ENCODE measurements at places on chromosomes 1 and 21.

GRCh38 chr1:84842748-84843231 lies 50.2 kb downstream of the LPAR3 start:
- DNase-seq: no peak

- no peak for DNase-seq
Observed at GRCh38 chr1:183313063-183313462, 105.1 kb downstream of the NMNAT2 start.

GRCh38 chr1:74971982-74972381 lies 162.2 kb upstream of the LHX8 start:
- no peak for DNase-seq

GRCh38 chr1:177122461-177123251 lies 41.9 kb downstream of the ASTN1 start:
- DNase-seq: no peak

GRCh38 chr1:52928015-52928404 lies 934 bp downstream of the SCP2 start:
- no peak for DNase-seq

- no peak for DNase-seq
Observed at GRCh38 chr1:166193057-166193698, 26.4 kb upstream of the FAM78B start.

DNA sequence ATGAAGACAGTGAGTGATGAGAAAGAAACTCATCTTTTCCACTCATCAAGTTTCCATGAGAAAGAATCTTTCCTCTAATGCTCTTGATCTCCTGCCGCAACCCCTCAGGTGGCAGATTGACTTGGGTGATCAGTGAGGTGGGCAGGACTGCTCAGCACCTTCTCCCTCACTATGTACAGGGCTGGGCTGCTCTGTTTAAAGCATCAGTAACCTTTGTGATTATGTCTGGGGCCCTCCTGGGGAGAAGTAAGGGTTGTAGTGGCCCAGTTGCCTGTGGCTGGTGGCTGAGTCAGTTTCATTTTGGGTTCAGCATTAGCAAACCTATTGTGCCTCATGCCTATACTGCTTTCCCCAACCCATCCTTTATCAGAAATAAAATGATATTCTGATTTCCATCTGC lies 366.0 kb downstream of the TTLL7 start:
- no peak for DNase-seq

DNA sequence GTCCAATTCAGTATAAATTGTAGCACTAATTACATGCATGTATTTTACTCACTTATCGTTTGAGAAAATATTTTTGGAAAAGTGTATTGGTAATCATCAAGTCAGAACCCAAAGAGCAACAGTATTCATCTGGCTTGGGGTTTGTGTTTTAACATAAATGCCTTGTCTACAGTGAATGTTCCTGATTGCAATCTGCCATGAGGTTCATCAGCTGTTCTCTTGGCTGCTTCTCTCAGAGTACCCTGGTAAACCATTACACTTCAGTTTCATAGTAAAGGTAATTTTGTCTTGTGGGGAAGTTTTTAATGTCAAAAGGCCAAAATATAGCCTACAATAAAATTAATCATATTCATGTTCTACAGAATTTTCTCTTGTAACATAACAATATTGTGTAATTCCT lies 150.3 kb downstream of the IFI44 start:
- no peak for DNase-seq

DNA sequence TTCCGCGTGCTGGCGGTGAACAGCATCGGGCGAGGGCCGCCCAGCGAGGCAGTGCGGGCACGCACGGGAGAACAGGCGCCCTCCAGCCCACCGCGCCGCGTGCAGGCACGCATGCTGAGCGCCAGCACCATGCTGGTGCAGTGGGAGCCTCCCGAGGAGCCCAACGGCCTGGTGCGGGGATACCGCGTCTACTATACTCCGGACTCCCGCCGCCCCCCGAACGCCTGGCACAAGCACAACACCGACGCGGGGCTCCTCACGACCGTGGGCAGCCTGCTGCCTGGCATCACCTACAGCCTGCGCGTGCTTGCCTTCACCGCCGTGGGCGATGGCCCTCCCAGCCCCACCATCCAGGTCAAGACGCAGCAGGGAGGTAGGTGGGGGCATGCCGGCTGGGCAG lies 58.8 kb upstream of the KDM4A start:
- DNase-seq: no peak

DNA sequence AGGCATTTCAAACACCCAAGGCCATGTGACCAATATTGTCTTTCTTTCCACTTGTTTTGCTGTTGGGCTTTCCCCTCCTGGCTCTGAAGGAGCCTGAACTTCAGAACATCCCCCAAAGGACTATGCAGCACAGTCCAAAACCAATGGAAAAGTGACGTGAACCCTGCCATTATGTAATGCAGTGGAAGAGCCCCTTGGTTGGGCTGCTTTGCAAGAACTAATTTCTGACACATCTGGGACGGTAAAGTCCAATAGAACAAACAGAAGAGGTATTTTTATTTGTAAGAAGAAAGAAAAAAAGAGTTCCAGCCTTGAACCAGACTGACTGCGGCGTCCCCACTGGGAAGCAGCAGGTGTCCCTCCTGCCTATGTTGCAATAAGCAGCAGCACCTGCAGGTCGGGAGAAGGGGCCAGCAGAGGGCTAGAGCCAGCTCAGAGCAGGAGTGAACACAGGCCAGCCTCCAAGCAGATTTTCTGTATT lies 116.7 kb downstream of the CDC7 start:
- DNase-seq: no peak

- DNase-seq: no peak
Observed at GRCh38 chr1:89863165-89863830, 42.5 kb downstream of the LRRC8D start.

DNA sequence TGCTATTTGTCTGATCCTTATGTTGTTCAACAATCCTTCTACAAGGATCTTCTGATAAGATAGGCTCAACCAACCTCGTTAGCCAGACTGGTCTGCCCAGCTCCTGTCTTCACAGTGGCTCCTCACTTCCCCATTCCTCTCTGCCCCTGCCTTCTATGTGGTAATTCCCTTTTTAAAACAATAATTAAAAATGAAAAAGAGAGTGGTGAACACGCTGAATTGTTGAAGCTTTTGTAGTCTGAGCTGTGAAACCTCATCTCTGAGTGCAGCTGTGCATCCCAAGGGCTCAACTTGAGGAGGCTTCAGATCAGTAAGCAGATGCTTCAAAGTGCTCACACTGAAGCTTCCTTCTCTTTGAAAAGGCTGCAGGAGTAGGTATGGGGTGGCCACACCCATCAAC lies 70.7 kb upstream of the JUN start:
- no peak for DNase-seq

GRCh38 chr1:38210021-38210894 lies 163.7 kb upstream of the POU3F1 start:
- no peak for DNase-seq

- no peak for DNase-seq
Observed at GRCh38 chr1:147225193-147225730, at the start of gene FMO5. Gene FMO5, minus strand, starts transcription at chr1:147225339. Its CDS starts 310 bp downstream, at chr1:147225029.

- no peak for DNase-seq
Observed at GRCh38 chr1:44050261-44050660, 19.0 kb upstream of the SLC6A9 start.

DNA sequence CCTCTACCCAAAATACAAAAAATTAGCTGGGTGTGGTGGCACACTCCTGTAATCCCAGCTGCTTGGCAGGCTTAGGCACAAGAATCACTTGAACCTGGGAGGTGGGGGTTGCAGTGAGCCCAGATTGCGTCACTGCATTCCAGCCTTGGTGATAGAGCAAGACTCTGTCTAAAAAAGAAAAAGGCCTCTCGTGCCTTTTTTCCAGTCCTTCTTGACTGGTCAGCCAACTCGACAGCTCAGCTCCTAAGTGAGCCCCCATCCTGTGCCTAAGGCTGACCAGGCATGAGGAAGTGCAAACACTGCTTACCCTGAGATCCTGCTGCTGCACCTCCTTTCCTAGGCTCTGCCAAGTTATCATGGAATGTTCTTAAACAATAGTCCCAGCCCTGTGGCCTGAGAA lies 10.1 kb upstream of the PROK1 start:
- DNase-seq: no peak
